T1000 (cell line): ENCODE measurements at places on chromosomes 5 and 9.

DNA sequence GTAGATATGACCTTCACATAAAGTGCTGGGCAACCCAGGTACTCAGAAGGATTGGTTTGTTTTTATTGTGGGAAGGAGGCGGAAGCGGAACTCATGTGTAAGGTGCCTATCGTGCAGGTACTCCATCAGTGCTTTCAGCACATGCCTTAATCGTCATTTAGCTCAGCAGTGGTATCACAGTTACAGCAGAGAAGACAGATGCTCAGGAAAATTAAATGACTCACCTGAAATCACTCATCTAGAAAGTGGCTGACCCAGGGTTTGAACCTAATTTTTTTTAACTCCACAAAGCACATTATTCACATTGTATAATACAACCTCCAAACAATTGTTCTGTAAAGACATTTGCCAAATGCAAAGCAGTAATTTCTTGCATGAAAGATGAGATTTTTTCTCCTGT is 2.2 kb downstream of the C5orf46 start:
- DNase-seq = no peak

DNA sequence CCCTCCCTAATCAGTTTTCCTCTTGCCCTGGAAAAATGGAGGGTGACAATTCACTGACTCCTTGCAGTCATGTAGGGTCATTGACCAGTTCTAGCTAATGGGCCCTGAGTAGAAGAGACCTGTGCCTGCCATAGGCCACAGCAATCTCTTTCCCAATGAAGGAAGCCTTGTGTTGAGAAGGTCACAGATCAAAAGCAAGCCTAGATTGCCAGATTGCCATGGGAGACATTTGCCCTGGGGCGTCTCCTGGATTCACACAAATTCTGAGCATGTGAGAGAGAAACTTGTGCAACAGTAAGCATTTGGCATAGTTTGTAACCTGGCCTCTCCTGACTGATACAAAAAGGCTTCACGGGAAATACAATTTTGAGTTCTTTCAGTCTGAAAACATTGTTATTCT is 148.0 kb downstream of the NUDT12 start:
- DNase-seq = no peak

- DNase-seq = no peak
Measured at GRCh38 chr9:36151316-36152210, 15.0 kb downstream of the GLIPR2 start.

- no peak for DNase-seq
Measured at GRCh38 chr5:153299891-153300290, 190.6 kb upstream of the GRIA1 start.

- DNase-seq = peak; percentile 53
Measured at GRCh38 chr5:149062371-149063016, 368 bp downstream of the SH3TC2 start.

DNA sequence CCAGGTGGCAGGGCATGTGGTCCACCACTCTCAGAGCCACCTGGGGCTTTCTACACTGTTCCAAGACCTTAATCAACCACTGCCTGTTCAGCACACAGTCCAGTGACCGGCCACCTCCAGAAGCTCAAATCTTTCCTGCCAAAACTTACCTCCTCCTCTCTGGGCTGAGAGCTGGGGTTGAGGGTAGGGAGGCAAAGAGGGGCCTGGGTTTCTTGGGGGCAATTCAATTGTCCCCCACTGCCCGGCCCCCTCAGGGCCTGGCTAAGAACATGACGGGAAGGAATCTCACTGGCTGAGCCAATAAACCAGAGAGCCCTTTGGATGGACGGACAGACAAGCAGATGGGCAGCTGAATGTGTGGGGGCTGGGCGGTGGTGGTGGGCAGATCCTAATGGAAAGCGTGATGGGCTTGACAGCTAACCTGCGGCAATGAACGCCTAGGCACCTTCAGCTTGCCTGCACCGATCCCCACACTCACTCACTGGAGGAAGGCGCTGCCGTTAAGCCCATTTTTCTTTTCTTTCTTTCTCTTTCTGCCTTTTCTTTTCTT is 5.4 kb downstream of the NR5A1 start:
- DNase-seq = no peak

DNA sequence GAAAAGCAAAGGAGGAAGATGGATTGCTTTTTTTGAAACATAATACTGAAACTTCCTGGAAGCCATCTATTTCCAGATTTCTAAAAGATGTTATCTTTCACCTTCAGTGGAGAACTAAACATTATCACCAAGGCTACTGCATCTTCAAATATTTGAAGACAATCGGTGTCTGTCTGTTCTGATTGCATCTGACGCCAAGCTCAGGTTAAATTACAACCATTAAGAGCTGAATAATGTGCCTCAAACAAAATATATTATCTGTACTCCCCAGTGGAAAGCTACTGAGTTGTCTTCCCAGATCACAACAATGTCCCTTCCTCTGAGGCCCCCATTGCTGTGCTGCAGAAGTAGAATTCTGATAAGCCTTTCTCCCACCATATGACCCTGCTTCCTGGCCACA is 342.3 kb downstream of the PLK2 start:
- no peak for DNase-seq
